Endodermal cell (in vitro differentiated cells): ENCODE measurements at places on chromosomes 3 and 15. TPM values are rescaled to one million over a fixed set of nuclear protein-coding genes. Genes with fewer than 3 reads are reported as not detected.

GRCh38 chr3:197801891-197802778 is 11.1 kb downstream of the LRCH3 start:
- peaks cover 8% of the 10 kb centered on the region for H3K36me3 ChIP-seq
- no peak overlapping the region for H3K27ac ChIP-seq
- H3K27me3 ChIP-seq: no peaks in the 10 kb centered on the region
- H3K4me3 ChIP-seq: no peak overlapping the region

The MYO5C gene
- 24.9 and 26.7 TPM in 2 replicates for total RNA-seq

The BUB1B gene
- 41.5 to 108 TPM (median 92.9 TPM) in 3 replicates for total RNA-seq

DNA sequence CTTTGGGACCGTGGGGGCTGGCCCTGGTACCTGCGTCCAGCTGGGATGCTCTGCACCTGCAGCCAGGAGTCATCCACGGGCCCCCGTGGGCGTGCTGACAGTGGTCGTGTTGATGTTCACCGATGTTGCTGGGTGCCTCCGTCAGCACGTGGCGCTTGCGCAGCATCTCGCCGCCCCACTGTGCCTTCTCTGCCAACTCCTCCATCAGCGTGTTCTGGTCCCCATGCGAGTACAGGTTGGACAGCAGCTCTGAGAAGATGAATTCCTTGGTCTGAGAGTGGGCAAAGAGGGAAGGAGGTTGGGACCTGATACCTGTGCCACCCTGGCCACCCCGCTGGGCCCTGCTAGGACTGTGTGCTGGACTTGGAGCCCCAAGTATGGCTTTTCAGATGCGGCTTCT is 61.4 kb downstream of the ADAMTS7 start:
- H3K36me3 ChIP-seq: no peaks in the 10 kb centered on the region
- peak; percentile 40 for DNase-seq
- no peak overlapping the region for H3K4me3 ChIP-seq
- peaks cover 9% of the 10 kb centered on the region for H3K27me3 ChIP-seq

DNA sequence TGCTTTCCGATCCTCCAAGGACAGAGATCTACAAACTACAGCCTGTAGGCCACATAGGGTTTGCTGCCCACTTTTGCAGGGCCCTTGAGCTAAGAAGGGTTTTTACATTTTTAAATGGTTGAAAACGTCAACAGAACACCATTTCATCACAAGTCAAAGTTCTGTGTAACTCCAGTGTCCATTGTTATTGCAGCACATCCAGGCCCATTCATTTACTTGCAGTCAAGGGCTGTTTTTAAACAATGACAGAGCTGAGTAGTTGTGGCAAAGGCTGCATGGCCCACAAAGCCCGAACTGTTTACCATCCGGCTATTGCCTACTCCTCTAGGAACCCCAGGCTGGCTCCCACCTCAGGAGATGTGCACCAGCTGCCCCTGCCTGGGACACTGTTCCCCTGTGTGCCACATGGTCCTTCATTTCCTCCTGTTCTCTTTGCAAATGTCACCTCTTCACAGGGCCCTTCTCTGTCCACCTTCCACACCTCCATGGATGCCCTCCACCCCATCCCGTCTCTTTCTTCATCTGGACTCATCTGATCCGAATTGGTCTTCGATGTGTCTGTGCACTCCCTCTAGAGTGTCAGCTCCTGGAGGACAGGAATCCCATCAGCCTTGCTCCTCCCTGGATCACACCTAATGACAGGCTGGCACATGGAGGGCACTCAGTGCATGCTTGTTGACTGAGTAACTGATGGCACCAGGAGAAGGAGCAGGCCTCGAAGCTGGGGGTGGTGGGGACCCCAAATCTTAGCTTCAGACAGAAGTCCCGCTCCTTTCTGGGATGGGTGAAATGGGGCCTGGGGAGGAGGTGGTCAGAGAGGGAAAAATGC is 69.5 kb upstream of the IQSEC1 start:
- H3K27ac ChIP-seq: no peak overlapping the region
- H3K27me3 ChIP-seq: no peaks in the 10 kb centered on the region
- no peaks in the 10 kb centered on the region for H3K36me3 ChIP-seq
- no peak overlapping the region for H3K4me3 ChIP-seq
- DNase-seq: peak; percentile 30
- no peaks in the 10 kb centered on the region for H3K4me1 ChIP-seq

GRCh38 chr3:70919661-70920060 is 607.2 kb upstream of the MDFIC2 start:
- DNase-seq: no peak
- H3K36me3 ChIP-seq: no peaks in the 10 kb centered on the region
- H3K4me1 ChIP-seq: no peaks in the 10 kb centered on the region
- H3K4me3 ChIP-seq: no peak overlapping the region
- H3K27me3 ChIP-seq: no peaks in the 10 kb centered on the region

The LEKR1 gene
- 0.70 to 1.2 TPM (median 0.86 TPM) in 3 replicates for total RNA-seq

DNA sequence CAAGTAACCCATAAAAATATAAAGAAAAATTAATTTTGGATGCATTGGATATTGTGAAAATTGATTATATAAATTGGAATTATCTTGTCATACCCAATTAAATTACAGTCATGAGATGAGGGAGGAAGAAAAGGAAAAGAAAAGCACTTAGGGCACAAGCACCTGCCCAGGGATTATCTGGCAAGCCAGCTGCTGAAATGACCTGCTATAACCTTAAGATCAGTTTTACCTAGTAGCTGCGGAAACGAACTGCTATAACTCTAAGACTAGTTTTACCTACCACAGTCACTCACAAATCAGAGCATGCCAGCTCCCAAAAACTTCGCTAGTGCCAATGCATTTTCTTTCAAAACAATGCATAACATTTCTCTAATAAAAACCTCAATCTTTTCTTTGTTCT is 26.2 kb downstream of the LRRFIP2 start:
- peaks cover 27% of the 10 kb centered on the region for H3K36me3 ChIP-seq
- DNase-seq: no peak

The CRABP1 gene
- 103 and 118 TPM in 2 replicates for total RNA-seq

The SLC2A2 gene
- total RNA-seq: 0.20 and 0.24 TPM in 2 replicates

DNA sequence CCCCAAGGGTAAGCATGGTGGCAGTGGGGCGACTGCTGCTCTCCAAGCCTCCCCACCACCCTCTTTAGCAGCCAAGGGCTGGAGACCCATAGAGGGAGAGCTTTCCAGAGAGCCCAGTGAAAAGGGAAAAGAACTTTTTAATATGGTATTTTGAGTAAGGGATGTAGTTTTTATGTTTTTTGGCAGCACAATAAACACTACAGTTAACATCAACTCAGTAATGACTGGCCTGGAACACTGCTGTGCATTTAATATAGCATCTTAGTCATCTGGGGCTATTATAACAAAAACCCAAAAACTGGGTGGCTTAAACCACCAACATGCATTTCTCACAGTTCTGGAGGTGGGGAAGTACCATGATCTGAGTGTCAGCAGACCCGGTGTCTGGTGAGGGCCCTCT is 495.8 kb downstream of the GABRG3 start:
- H3K4me1 ChIP-seq: no peaks in the 10 kb centered on the region
- no peak overlapping the region for H3K27ac ChIP-seq
- DNase-seq: no peak
- H3K36me3 ChIP-seq: no peaks in the 10 kb centered on the region
- no peak overlapping the region for H3K4me3 ChIP-seq

GRCh38 chr3:170007031-170007663 is 30.6 kb upstream of the GPR160 start:
- DNase-seq: no peak
- no peak overlapping the region for H3K27ac ChIP-seq
- peaks cover 5% of the 10 kb centered on the region for H3K4me1 ChIP-seq
- H3K4me3 ChIP-seq: no peak overlapping the region
- no peaks in the 10 kb centered on the region for H3K36me3 ChIP-seq

DNA sequence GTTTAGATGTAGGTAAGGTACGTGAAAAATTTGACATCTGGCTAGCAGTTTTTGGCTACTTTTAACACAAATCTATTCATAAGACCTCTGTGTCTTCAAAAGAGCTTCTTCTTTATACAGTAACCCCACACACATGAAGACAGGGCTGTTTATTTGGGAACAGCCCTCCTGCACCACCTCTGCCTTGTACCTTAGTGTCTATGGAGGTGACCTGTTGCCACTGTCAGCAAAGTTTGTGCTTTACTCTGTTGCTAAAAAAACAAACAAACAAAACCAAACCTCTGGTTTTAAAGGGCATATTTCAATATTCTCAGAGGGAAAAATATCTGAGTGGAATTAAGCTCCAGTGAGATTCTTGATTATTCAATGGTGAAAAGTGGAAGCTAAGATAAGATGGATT is 122.0 kb downstream of the ARPP21 start:
- H3K27me3 ChIP-seq: no peaks in the 10 kb centered on the region
- no peak overlapping the region for H3K27ac ChIP-seq
- H3K36me3 ChIP-seq: no peaks in the 10 kb centered on the region
- peaks cover 7% of the 10 kb centered on the region for H3K4me1 ChIP-seq

GRCh38 chr3:71127844-71128243 is 455.7 kb downstream of the FOXP1 start:
- DNase-seq: no peak
- peaks cover 9% of the 10 kb centered on the region for H3K4me1 ChIP-seq
- no peak overlapping the region for H3K27ac ChIP-seq
- H3K27me3 ChIP-seq: no peaks in the 10 kb centered on the region
- no peak overlapping the region for H3K4me3 ChIP-seq
- no peaks in the 10 kb centered on the region for H3K36me3 ChIP-seq

The EAF1 gene
- 28.7 and 29.1 TPM in 2 replicates for total RNA-seq

GRCh38 chr3:168273917-168274316 is 178.2 kb upstream of the GOLIM4 start:
- no peak overlapping the region for H3K4me3 ChIP-seq
- H3K4me1 ChIP-seq: peaks cover 4% of the 10 kb centered on the region
- H3K36me3 ChIP-seq: no peaks in the 10 kb centered on the region
- H3K27me3 ChIP-seq: no peaks in the 10 kb centered on the region
- no peak for DNase-seq

DNA sequence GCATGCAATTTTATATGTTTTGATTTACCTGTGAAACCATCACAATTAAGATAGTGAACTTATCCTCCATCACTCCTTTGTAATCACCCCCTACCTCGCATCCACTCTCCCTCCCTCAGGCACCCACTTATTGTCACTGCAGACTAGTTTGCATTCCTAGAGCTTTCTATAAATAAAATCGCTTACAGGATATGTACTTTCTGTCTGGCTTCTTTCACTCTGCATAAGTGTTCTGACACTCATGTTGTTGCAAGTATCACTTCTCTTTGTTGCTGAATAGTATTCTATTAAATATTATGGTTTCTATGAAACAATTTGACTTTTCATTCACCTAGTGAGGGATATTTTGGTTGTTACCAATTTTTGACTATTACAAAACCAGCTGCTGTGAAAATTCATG is 139.3 kb downstream of the RSRC1 start:
- H3K27me3 ChIP-seq: no peaks in the 10 kb centered on the region
- DNase-seq: no peak
- H3K4me1 ChIP-seq: no peaks in the 10 kb centered on the region
- H3K4me3 ChIP-seq: no peak overlapping the region
- no peaks in the 10 kb centered on the region for H3K36me3 ChIP-seq

The FBXO40 gene
- not detected in 3 replicates for total RNA-seq

DNA sequence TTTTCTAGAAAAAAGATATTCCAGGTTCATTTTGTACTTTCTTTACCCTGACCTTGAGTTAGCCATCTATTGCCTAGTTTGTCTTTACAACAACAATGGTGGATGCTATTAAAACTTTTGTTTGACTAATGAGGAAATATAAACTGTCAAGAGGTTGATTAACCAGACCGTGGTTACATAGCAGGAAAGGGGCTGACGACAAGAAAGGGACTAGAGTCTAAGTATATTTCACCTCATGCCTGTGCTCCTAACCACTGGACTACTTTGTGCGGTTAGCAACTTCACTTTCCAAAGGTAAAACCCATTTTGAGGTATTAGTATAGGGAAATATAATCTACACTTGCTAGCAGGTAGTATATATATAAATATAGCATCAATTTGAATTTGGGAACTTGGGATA is 327.1 kb downstream of the SATB1 start:
- no peaks in the 10 kb centered on the region for H3K36me3 ChIP-seq
- no peaks in the 10 kb centered on the region for H3K27me3 ChIP-seq
- DNase-seq: no peak

- H3K36me3 ChIP-seq: no peaks in the 10 kb centered on the region
- H3K4me1 ChIP-seq: peaks cover 13% of the 10 kb centered on the region
- no peak for DNase-seq
- no peak overlapping the region for H3K4me3 ChIP-seq
- H3K27ac ChIP-seq: no peak overlapping the region
- no peaks in the 10 kb centered on the region for H3K27me3 ChIP-seq
These were observed 89.0 kb upstream of the PFN2 start for GRCh38 chr3:150059729-150060128.
